Fibroblast of skin of scalp (primary cell): ENCODE measurements at places on chromosomes 6 and 20.

GRCh38 chr6:19444481-19444880 lies 392.7 kb upstream of the ID4 start:
- DNase-seq = peak; percentile 42

DNA sequence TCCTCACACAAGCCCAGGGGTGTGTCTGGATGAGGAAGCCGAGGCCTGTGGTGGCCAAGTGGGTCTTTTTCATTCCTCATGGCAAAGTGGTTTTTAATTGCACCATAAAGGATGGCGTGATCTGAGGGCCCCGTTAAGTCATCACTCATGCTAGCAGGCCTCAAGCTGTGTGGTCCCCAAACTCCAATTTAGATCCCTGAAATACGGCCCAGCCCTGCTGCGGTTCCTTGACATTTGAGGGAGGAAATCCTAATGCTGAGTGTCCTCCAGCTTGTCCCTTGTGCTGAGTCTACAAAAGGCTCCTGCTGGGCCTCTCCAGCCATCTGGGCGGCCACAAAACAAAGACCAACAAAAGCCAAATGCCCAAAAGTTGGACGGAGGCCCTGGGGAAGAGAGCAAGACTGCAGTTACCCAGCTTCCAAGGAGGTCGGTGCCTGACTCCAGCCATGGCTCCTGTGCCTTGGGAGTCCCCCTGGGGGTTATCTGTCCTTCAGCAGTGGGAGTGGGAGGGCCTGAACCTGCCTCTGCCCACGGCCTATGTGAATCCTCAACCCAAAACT lies 162.3 kb upstream of the PDE10A start:
- DNase-seq = no peak

- DNase-seq = no peak
These were observed 21.2 kb downstream of the AFDN start for GRCh38 chr6:167847936-167848335.

DNA sequence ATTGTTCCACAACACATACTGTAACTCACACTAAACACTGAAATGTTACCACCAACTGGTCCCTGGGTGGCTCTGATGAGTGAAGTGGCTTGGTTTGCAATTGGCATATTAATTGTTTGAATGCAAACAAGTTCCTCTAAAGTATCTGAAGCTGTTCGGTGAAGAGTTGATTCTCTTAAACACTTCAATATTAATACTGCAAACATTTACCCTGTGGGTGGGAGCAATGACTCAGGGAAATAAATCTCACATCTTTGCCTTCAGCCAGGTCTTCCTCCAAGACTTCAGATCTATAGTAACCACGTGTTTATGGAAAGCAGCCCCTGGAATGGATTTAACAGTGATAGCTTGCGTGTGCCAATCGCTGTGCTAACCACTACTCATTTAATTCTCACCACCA lies 176.0 kb downstream of the MAFB start:
- peak; percentile 33 for DNase-seq

- no peak for DNase-seq
These were observed 96.9 kb downstream of the TCP11 start for GRCh38 chr6:35044145-35044745.

DNA sequence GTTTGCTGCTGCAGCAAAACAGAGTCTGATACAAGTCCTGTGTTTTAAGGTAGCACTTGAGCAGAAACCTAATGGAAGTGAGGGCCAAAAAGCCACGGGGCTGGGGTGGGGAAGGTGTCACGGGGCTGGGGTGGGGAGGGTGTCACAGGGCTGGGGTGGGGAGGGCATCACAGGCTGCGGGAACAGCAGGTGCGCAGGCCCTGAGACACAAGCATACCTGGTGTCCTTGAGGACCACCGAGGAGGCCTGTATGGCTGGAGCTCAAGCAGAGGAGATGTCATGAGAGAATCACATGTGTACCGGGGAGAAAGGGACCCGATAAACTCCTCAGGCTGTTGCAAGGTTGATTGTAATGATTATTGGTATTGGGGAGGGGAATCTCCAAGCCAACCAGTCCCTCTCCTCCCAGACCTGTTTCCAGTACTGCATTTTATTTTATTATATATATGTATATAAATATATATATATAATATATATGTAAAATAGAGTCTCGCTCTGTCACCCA lies 13.6 kb upstream of the SPO11 start:
- no peak for DNase-seq

- DNase-seq = no peak
These were observed 173.5 kb downstream of the SLC35F1 start for GRCh38 chr6:118080547-118080946.

GRCh38 chr6:169866140-169866534 lies 114.7 kb downstream of the ERMARD start:
- no peak for DNase-seq

DNA sequence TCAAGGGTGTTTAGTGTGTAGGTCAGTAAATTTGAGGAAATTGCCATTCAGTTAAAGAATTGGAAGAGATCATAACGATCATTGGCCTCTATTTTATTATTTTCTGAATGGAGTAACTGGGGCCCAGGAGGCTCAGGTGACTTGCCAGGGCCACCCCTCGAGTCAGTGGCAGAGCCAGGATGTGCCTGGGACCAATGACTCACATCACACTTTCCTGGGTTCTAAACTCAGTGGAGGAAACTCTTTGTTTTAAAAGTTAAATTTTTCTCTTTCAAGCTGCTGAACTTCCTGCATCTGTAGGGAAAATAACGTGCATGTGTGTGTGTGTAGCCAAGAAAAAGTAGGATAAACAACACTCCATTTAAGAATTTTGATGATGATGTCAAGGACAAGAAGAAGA lies 135.5 kb downstream of the MYLK4 start:
- DNase-seq = no peak

DNA sequence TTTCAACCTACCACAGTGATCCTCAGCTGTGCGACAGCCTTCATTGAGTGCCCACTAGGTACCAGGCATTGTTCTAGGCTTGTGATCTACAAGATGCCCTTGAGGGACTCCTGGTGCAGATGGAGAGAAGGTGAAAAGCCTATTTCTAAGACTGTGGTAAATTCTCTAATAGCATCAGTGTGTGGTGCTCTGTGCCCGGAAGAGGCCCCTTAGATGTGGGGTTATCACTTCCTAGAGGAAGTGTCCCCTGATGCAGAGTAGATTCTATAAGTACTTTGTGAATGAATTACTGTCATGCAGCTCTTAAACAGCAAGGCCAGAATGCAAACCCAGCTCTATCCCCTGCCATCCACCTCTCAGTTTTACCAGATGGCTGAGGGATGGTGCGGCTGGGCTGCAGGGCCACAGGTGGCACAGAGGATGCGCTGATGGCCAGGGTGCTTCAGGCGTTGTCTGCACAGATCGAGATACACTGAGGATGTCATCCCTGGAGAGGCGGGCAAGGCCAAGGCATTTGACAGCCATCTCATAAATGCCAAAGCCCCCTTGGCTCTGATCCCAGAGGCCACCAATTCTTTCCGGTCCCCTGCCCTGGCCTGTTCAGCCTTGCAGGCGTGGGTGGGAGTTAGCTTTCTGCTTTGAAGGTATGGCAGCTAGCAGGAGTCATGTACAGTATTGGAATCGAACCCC lies 96.7 kb downstream of the TOX2 start:
- no peak for DNase-seq

DNA sequence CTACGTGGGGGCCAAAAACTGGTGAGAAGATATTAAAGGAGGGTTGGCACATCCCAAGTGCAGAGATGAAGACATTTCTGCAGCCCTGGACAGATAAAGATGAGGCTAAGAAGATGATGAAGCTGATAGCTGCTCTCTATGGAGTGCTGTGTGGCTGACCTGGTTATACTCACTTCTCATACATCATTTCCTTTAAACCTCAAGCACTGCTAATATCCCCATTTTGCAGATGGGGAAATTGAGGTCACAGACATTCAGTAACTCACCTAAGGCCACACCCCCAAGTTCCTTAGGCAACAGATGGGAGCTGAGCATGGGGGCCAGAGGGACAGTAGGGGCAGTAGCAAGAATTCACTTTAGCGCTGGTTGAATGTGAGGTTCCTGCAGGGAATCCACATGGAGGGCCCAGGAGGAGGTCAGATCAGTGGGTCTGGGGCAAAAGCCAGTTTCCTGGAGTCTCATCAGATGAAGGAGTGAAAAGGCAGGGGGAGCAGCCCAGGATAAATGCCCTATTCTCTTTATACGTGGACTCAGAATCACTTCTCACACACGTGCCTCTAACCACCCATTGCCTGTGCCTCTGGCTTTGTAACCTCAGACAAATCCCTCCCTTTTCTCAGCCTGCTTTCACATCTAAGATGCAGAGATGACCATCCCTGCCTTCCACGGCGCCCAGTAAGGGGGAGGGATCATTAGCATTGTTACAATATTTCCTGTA lies 125.8 kb downstream of the NFATC2 start:
- no peak for DNase-seq

DNA sequence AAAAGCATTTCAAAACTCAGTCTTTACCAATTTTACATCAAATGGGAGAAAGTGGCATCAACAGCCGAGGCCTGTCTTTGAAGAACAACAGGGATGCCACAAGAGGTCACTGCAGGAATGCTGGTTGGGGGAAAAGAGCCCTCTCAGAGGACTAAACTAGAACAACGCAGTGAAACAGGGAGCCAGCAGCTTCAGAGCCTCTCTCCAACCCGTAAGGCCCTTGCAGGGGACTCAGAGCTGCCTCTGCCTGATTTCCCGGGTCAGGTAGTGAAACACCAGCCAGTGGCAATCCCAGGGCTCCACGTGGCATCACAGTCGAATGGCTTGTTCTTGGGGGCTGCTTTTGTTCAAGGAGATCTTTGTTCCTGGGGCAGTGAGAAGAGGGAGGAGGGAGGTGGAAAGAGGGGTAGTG lies 55.0 kb upstream of the KCNK16 start:
- DNase-seq = peak; percentile 89

- no peak for DNase-seq
These were observed 179.5 kb downstream of the CDH26 start for GRCh38 chr20:60137657-60138245.

DNA sequence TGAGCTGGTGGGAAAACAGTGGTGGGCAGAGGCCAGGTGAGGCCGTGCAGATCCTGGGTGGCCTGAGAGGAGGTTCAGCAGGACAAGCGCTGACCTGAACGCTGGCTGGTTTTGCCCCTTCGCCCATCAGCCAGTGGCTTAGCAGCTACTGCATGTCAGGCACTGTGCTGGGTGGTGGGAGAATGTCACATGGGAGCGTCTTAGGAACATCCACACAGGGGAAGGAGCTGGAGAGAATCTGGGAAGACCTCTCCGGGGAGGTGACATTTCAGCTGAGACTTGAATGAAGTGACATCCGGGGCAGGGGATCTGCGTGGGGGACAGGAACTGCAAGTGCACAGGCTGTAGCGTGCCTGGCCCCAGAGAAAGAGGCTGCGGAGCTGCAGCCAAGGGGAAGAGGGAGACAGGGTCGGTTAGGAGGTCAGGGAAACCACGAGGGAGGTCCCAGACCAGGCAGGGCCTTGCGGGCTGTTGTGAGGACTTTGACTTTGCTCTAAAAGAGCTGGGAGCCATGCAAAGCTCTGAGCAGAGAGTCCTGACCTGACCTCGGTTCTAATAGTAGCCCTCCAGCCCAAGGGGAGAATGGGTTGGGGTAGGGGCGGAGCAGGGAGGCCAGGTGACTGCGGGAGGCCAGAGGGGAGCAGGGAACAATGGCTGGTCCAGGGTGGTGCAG lies 156.8 kb upstream of the PTPN1 start:
- no peak for DNase-seq

DNA sequence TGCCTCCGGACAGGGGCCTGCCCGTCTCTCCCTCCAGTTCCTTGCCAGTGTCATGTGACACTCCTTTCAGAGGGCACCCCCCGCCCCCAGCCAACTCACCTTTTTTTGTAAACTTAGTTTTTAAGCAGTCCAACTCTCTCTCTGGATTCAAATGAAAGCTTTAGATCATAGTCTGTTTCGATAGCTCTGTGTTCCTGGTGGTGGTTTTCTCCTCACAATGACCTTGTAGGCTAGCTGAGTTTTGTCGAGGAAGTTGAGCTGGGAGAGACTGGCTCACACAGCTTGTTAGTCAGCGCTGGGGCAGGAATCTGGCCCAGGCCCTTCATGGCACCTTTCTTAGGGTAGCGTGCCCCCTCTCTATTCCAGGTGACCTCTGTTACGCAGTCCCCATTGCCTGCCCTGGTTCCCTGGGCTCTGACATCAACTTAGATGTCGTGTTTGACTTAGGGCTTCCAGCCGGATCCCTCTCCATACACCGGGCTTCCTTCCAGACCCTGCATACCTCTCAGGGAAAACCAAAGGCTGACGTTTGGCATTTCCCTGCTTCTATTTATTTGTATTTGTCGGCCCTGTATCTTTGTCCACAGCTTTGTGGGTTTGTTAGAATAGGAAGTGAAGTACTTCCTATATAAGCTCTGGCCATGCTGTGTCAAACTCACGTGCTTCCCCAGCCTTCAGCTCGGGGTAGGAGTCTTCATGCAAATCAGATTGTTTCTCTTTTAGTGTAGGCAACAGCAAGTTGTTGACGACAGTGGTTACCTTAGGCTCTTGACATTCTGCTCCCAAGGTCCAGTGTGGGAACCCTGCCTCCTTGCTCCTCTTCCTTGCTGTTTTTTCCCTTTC lies 12.7 kb downstream of the IGF2R start:
- DNase-seq = no peak

DNA sequence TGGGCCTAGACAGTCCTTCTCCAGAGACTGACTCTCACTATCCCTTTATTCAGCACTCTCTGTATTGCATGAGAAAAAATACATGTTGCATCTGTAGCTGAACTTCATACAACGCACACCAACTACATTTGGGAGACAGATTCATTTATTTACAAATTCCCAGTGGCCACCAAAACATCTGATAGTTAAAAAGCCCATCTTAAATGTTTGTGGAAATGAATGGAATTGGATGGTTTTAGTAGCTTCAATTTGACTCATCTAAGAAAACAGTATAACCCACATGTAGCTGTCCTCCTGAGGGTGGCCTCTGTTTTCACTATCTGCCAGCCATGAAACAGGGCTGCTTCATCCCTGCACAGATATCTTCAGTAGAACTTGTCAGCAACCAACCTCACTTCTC lies 116.3 kb downstream of the PCSK2 start:
- DNase-seq = peak; percentile 51

DNA sequence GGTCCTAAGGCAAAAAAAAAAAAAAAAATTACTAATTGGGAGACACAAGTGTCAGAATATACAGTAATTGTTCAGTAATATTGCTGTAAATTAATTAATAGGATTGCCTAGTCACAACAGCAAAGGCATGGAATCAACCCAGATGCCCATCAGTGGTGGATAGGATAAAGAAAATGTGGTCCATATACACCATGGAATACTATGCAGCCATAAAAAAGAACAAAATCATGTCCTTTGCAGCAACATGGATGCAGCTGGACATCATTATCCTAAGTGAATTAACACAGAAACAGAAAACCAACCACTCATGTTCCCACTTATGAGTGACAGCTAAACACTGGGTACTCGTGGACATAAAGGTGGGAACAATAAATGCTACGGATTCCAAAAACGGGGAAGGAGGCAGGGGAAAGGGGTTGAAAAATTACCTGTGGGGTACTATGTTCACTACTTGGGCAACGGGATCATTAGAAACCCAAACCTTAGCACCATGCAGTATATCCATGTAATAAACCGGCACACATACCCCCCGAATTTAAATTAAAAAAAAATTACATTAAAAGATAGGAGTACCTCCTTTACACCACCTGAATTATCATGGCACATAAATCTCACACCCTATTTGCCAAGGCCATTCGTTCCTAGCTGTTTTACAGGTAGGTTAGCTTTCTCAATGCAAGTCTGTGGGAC lies 689 bp upstream of the PFDN4 start:
- DNase-seq = no peak
